ENCODE measurements at places on chromosomes 16 and 17.

DNA sequence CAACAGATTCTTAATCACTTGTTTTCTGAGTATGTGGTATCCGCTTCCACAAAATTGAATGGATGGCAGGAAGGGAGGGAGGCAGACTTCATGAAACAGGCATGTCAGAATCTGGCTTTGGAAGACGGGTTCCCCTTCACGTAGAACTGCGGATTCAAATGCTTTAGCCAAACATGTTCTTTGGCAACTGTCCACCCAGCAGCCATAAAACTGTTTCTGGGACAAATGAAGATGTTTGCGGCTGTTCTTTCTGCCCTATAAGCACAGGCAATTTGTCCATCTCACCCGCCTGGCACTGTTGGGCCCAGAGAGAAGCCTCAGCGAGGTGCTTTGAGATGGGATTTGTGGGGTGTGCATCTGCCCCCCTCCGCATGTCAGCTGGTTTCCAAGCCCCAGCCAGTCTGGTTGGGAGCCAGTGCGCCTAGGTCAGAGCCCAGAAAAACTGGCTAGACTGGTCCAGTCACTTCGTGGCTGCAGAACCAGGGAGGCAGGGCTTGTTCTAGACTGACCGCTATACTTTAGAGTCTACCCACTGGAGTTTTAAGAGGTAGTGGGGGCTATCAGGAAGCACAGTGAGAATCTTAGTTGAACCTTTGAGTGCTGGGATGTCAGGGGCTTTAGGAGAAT lies 6.3 kb downstream of the CRHR1 start:
- no peak for DNase-seq

DNA sequence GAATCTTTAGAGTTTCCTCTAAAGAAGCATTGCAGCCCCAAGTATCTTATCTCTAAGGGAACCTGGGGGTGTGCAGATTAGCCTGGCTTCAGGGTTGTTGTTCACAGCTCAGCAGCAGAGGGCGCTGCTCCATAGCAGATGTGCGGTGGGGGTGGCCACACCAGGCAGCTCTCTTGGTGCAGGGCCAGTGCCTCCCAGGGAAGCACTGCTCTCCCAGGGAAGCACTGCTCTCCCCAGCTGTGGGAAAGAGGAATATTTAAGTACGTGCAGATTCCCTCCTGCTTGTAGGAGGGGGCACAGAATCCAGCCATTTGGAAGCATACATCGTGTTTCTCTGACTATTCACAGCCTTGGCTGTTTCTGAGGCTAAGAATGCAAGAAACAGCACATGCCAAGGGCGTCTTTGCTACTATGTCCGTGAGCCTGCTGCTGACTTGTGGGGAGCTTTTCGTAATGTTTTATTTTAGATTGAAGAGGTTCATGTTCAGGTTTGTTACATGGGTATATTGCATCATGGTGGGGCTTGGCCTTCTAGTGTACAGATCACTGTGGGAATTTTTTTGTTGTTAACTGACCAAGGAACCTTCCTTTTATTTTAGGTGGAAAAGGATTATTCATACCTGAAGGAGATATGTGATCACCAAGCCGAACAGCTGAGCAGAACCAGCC lies 217.8 kb downstream of the SPECC1 start:
- DNase-seq, result peak; percentile 46

GRCh38 chr16:14329727-14330350 lies 258.7 kb downstream of the MRTFB start:
- DNase-seq, result no peak

DNA sequence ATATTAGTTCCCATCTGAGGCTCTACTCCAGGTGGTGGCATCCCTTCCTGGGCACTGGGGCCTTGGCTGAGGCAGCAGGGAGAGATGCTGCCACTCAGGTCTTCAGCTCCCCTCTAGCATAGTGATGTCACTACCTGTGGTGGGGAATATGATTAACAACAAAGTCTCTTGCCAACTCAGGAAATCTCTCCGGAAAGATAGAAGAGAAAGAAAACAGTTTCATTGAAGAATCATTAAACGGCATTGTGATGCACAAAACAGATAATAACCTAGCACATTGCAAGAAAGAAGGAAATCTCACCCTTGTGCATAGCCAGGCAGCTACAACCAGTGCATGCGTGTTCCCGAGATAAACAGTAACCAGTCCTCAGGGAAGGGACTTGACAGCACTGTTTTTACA lies 12.2 kb upstream of the ZNF267 start:
- no peak for DNase-seq

DNA sequence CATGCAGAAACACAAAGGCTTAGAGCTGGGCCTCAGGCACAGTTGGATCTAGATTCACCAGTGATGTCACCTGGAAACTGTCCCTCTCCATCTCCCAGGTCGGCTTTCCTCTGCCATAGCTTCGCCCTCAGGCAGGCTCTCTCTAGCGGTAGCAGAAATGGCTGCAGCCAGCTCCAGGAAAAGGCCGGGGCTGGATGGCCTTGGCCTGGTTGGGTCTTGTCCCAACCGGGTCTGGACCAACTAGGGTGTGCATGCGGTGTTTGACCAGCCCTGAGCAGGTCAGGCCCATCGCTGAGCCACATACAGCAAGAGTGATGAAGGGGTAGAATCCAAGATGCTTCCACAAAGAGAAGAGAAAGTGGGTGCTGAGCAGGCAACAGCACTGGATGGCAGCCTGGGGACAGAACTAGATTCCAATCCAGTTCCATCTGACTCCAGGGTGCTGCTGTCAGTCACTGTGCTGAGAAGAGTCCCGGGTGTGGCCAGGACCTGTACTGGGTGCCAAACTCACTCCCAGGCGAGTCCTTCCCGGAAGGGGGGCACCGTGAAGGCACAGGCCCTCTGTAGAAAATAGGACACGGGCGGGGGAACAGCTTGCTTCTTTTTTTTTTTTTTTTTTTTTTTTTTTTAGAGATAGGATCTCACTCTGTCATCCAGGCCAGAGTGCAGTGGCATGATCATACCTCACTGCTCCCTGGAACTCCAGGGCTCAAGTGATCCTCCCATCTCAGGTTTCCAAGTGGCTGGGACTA lies 51.8 kb downstream of the SOCS3 start:
- DNase-seq, result no peak
